Activated CD8-positive, alpha-beta memory T cell treated with anti-CD3 and anti-CD28 coated beads for 4 hours (primary cell): ENCODE measurements at places on chromosomes 12 and 14.

- DNase-seq = no peak
These were observed 5.4 kb downstream of the TMEM117 start for GRCh38 chr12:43841253-43841652.

DNA sequence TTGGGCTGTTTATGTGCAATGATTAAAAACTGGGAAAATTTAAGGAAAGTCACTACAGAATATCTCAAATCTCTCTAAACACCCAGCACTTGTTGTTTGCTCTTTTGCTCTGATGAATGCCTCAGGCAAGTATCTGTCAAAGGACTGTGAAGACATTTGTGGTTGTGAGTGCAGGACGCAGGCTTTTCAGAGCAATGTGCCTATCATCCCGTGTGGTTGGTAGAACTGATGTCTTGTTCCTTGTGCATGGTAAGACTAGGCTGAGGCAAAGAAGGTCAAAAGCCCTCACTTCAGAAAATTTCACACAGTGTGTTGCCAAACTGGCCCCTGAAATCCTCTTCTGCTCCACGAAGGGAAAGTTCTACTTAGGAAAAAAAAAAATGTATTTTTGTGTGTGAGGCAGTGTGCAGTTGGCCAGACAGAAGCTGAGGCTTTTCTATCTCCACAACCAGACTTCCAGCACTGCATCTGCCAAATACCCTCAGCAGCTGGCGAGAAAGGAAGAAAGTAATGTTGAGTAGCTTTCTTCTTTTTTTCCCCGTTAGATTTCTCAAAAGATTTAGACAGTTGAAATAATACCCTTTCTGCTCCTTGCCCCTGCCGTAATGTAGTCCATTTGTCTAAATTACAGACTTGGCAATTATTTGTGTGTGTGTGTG lies 1103.1 kb downstream of the VRK1 start:
- no peak for DNase-seq

DNA sequence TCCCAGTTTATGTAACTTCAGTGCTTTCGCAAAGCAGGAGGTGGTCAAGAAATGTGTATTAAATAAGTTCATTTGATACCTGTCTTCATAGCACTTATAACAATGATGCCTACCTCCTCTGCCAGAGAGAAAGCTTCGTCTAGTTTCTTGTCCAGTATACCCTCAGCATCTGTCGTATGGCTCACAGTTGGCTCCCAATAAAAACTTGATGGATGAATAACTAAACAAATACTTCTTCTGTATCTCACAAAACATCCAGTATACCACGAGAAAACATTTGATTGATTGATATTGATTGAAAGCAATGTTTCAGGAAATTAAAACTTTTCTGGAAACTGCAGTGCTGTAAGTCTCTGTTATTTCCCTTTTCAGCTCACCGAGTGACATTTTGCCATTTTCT lies 26.9 kb upstream of the PTGDR start:
- DNase-seq = no peak

GRCh38 chr14:87869619-87870583 lies 123.1 kb downstream of the GALC start:
- no peak for DNase-seq

GRCh38 chr12:47779943-47780504 lies 7.0 kb downstream of the SLC48A1 start:
- DNase-seq = no peak

GRCh38 chr14:53043027-53043581 lies 92.3 kb upstream of the FERMT2 start:
- DNase-seq = no peak

- no peak for DNase-seq
These were observed 15.4 kb upstream of the PAPLN start for GRCh38 chr14:73221945-73222344.

DNA sequence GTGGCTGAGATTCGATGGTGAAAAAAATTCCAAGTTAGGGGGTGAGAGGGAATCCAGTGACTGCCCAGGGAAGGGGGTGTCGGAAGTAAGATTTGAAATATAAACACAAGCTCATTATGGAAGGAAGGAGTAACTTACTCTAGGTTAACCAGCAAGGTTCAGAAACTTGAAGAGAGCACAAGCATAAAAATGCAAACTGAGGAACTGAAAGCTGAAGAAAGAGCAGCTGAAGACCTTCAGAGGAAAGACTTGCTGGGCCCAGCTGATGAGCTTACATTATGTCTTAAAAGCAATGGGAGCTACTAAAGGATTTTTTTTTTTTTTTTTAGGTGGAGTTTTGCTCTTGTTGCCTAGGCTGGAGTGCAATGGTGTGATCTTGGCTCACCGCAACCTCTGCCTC lies 189.7 kb upstream of the GRIN2B start:
- no peak for DNase-seq

- no peak for DNase-seq
These were observed 118.5 kb downstream of the RFLNA start for GRCh38 chr12:124413401-124413800.

- DNase-seq = no peak
These were observed 78.8 kb downstream of the ETV6 start for GRCh38 chr12:11728154-11728755.
